A549 treated with CORT108297 at 1 μM for 4 hours (cell line): ENCODE measurements at places on chromosomes 3 and 15. TPM values are rescaled to one million over a fixed set of nuclear protein-coding genes. Genes with fewer than 3 reads are reported as not detected.

Gene NUP210
- total RNA-seq: 29.5 to 42.6 TPM (median 40.7 TPM) in 5 replicates

Gene CSTA
- 0.82 to 1.2 TPM (median 1.0 TPM) in 5 replicates for total RNA-seq

Gene CTDSPL
- total RNA-seq: 8.9 to 13.4 TPM (median 11.4 TPM) in 5 replicates

Gene POTEB3
- total RNA-seq: not detected in 5 replicates

Gene STRA6
- total RNA-seq: 49.3 to 82.9 TPM (median 77.0 TPM) in 5 replicates

Gene TP63
- total RNA-seq: 0.35 to 0.57 TPM (median 0.37 TPM) in 5 replicates

Gene ARHGAP31
- total RNA-seq: 0.93 to 1.9 TPM (median 1.3 TPM) in 5 replicates

Gene ROBO2
- not detected in 5 replicates for total RNA-seq

Gene EIF3J
- total RNA-seq: 84.8 to 126 TPM (median 92.0 TPM) in 5 replicates

Gene GNAT1
- total RNA-seq: 0.06 TPM in 1 of 5 replicates, not detected in the others

Gene THPO
- total RNA-seq: 0.06 to 0.07 TPM in 2 of 5 replicates, not detected in the others
